ENCODE measurements at places on chromosomes 5 and 9. TPM values are rescaled to one million over a fixed set of nuclear protein-coding genes. Genes with fewer than 3 reads are reported as not detected.

The NOXA1 gene
- 2.2 TPM for total RNA-seq

The ECSCR gene
- total RNA-seq, result 13.3 TPM

The C9 gene
- total RNA-seq, result 5.6 TPM

The ATP6V0E1 gene
- total RNA-seq, result 73.7 TPM

The PCDHA1 gene
- not detected for total RNA-seq

The CYLC2 gene
- not detected for total RNA-seq

The ABCA2 gene
- total RNA-seq, result 44.7 TPM

The CREBRF gene
- total RNA-seq, result 65.5 TPM

The PCDHAC2 gene
- 0.13 TPM for total RNA-seq

The THOC3 gene
- total RNA-seq, result 31.3 TPM

The DMRTA1 gene
- 0.96 TPM for total RNA-seq

DNA sequence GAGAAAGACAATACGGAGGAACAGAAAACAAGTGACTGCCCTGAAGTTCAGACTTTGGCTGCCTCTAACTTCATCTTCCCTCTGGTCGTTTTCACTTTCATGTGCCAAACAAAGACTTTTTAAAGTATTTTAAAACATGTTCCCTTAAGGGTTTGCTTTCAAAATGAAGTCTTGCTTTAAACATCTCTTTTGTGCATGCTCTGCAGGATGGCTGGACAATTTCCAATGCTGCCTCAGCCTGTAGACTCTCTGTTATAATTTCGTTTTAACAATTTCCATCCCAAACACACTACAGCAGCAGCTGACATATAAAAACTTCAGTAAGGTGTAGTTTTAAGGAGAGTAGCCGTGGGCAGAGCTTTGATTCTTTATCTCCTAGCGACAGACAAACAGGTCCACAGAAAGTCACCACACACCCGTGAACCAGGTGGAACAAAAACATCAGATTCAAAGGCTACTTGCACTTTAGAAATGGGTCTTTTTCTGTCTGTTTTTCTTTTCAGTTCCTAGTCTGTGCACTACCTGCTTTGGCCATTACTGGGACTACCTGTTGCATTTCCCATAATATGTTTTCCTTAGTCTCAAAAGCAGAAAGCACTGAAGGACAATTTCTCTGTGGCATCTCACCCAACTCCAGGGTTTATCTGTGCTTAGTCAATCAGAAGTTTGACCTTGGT, 308.9 kb downstream of the DTWD2 start:
- H3K4me1 ChIP-seq, result no peaks in the 10 kb centered on the region
- no peak for DNase-seq
- H3K27me3 ChIP-seq, result no peaks in the 10 kb centered on the region
- no peak overlapping the region for H3K27ac ChIP-seq
- no peaks in the 10 kb centered on the region for H3K36me3 ChIP-seq

GRCh38 chr5:119745976-119746375, 116.6 kb downstream of the FAM170A start:
- H3K27me3 ChIP-seq, result no peaks in the 10 kb centered on the region
- no peaks in the 10 kb centered on the region for H3K4me1 ChIP-seq
- no peak overlapping the region for H3K27ac ChIP-seq
- no peak for DNase-seq
- no peak overlapping the region for H3K4me3 ChIP-seq

- H3K27ac ChIP-seq, result no peak overlapping the region
- peaks cover 63% of the 10 kb centered on the region for H3K27me3 ChIP-seq
- peak overlapping the region; percentile 67 for H3K4me3 ChIP-seq
- peaks cover 25% of the 10 kb centered on the region for H3K4me1 ChIP-seq
These were observed 1.8 kb downstream of the MCTP1 start for GRCh38 chr5:95283022-95283615.

DNA sequence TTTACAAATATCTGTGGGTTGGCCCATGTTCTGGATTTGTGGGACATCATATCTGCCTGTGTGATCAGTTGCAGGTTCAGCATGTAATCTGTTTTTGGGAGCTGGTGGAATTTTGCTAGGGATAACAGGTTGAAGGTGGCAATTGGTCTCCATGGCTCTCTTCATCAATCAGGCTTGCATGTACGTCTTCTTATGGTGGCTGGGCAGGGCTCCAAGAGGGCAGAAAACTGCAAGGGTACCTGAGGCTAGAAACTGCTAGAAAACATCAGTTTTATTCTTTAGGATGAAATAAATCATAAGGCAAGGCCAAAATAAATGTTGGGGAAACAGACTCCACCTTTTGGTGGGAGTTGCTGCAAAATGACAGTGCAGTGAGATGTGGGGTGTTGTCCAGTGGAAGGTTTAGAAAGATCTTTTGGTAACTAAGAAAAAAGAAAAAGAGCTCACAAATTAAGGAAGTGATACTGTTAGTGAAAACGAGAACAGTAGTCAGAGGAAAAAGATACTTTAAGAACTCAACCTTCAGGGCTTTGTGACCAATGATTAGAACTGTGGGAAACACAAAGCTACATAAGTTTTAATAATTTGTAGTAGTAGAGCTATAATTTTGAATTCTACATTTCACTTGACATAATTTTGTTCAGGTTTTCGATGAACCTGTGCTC, 300.7 kb upstream of the IZUMO3 start:
- no peaks in the 10 kb centered on the region for H3K4me1 ChIP-seq
- DNase-seq, result no peak
- no peaks in the 10 kb centered on the region for H3K27me3 ChIP-seq
- no peaks in the 10 kb centered on the region for H3K36me3 ChIP-seq

- H3K4me3 ChIP-seq, result no peak overlapping the region
- peaks cover 42% of the 10 kb centered on the region for H3K27me3 ChIP-seq
- DNase-seq, result no peak
- no peak overlapping the region for H3K27ac ChIP-seq
- no peaks in the 10 kb centered on the region for H3K36me3 ChIP-seq
These were observed 4.3 kb upstream of the DRD1 start for GRCh38 chr5:175448276-175448675.

GRCh38 chr9:93466416-93467061, 13.2 kb upstream of the FAM120AOS start:
- H3K36me3 ChIP-seq, result no peaks in the 10 kb centered on the region
- DNase-seq, result no peak
- peaks cover 74% of the 10 kb centered on the region for H3K4me1 ChIP-seq
- H3K27me3 ChIP-seq, result no peaks in the 10 kb centered on the region
- H3K27ac ChIP-seq, result no peak overlapping the region

DNA sequence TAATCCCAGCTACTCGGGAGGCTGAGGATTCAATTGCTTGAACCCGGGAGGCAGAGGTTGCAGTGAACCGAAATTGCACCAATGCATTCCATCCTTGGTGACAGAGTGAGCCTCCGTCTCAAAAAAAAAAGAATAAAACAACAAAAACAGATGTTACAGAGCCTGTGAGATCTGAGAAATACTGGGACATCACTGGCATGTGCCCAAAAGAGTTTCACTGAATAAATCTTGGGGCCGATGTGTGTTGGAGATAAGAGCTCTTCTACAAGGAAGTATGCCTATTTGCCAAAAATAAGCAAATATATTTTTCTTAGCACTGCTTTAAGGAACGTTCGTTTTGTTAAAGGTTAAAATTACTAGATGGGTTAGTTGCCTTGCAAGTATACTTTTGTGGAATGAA, 55.1 kb downstream of the KIAA1958 start:
- peaks cover 19% of the 10 kb centered on the region for H3K4me1 ChIP-seq
- H3K36me3 ChIP-seq, result no peaks in the 10 kb centered on the region
- H3K4me3 ChIP-seq, result no peak overlapping the region
- no peaks in the 10 kb centered on the region for H3K27me3 ChIP-seq
- H3K27ac ChIP-seq, result no peak overlapping the region

DNA sequence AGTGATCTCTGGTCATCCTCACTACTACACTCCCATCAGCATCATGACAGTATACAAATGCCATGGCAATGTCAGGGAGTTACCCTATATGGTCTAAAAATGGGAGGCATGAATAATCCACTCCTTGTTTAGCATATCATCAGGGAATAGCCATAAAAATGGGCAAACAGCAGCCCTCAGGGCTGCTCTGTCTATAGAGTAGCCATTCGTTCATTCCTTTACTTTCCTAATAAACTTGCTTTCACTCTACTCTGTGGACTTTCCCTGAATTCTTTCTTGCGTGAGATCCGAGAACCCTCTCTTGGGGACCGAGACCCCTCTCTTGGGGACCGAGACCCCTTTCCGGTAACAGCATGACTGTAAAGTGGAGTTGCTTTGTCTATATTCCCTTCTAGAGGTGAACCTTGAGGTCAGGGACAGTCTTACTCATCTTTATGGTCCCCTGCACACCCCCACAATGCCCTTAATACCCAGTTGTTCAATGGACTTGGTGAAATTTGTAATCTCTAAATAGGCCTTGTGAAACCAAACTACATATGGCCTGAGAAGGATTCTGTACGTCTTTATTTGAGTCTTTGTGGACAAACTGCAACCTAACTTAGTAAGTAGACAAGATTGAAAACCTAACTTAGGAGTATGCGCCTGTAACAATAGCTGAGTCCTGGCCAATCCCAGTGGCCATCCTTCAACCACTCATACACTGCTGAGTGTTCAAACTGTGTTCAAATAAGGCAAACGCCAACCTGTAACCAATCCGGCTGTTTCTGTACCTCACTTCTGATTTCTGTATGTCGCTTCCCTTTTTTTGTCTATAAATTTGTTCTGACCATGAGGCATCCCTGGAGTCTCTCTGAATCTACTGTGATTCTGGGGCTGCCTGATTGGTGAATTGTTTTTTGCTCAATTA, 32.3 kb upstream of the UBTD2 start:
- H3K36me3 ChIP-seq, result no peaks in the 10 kb centered on the region
- H3K4me1 ChIP-seq, result no peaks in the 10 kb centered on the region
- H3K27ac ChIP-seq, result no peak overlapping the region
- no peak overlapping the region for H3K4me3 ChIP-seq
- no peak for DNase-seq

- H3K27me3 ChIP-seq, result no peaks in the 10 kb centered on the region
- no peak for DNase-seq
- H3K27ac ChIP-seq, result no peak overlapping the region
- no peak overlapping the region for H3K4me3 ChIP-seq
These were observed 41.6 kb upstream of the LCP2 start for GRCh38 chr5:170338933-170339779.

- DNase-seq, result no peak
- H3K27me3 ChIP-seq, result no peaks in the 10 kb centered on the region
- H3K4me3 ChIP-seq, result no peak overlapping the region
- H3K36me3 ChIP-seq, result no peaks in the 10 kb centered on the region
These were observed 125.3 kb downstream of the DPYSL3 start for GRCh38 chr5:147384346-147385193.

GRCh38 chr5:172862165-172862801, 28.2 kb downstream of the ERGIC1 start:
- H3K27ac ChIP-seq, result peak overlapping the region; percentile 91
- no peak for DNase-seq
- H3K27me3 ChIP-seq, result no peaks in the 10 kb centered on the region
- H3K36me3 ChIP-seq, result no peaks in the 10 kb centered on the region
- H3K4me3 ChIP-seq, result no peak overlapping the region
- peaks cover 68% of the 10 kb centered on the region for H3K4me1 ChIP-seq

- H3K27ac ChIP-seq, result peak overlapping the region; percentile 85
- H3K4me1 ChIP-seq, result peaks cover 26% of the 10 kb centered on the region
- peak overlapping the region; percentile 90 for H3K4me3 ChIP-seq
- H3K27me3 ChIP-seq, result peaks cover 36% of the 10 kb centered on the region
These were observed 369 bp downstream of the OCLN start for GRCh38 chr5:69492923-69493395.

- H3K36me3 ChIP-seq, result no peaks in the 10 kb centered on the region
- no peak overlapping the region for H3K27ac ChIP-seq
- H3K4me1 ChIP-seq, result peaks cover 31% of the 10 kb centered on the region
- DNase-seq, result peak; percentile 80
- H3K4me3 ChIP-seq, result no peak overlapping the region
- H3K27me3 ChIP-seq, result no peaks in the 10 kb centered on the region
These were observed 84.1 kb downstream of the AMBP start for GRCh38 chr9:113993838-113994540.

GRCh38 chr5:67009028-67009427, 187.6 kb downstream of the CD180 start:
- no peaks in the 10 kb centered on the region for H3K27me3 ChIP-seq
- peaks cover 60% of the 10 kb centered on the region for H3K4me1 ChIP-seq
- no peak for DNase-seq
- no peak overlapping the region for H3K27ac ChIP-seq
- H3K4me3 ChIP-seq, result no peak overlapping the region

- H3K4me1 ChIP-seq, result peaks cover 3% of the 10 kb centered on the region
- H3K27me3 ChIP-seq, result peaks cover 65% of the 10 kb centered on the region
- no peaks in the 10 kb centered on the region for H3K36me3 ChIP-seq
These were observed 57.7 kb downstream of the LMX1B start for GRCh38 chr9:126671381-126671831.

- H3K4me3 ChIP-seq, result no peak overlapping the region
- DNase-seq, result peak; percentile 26
- H3K27me3 ChIP-seq, result no peaks in the 10 kb centered on the region
These were observed 172.6 kb downstream of the RGS3 start for GRCh38 chr9:113636165-113636564.

DNA sequence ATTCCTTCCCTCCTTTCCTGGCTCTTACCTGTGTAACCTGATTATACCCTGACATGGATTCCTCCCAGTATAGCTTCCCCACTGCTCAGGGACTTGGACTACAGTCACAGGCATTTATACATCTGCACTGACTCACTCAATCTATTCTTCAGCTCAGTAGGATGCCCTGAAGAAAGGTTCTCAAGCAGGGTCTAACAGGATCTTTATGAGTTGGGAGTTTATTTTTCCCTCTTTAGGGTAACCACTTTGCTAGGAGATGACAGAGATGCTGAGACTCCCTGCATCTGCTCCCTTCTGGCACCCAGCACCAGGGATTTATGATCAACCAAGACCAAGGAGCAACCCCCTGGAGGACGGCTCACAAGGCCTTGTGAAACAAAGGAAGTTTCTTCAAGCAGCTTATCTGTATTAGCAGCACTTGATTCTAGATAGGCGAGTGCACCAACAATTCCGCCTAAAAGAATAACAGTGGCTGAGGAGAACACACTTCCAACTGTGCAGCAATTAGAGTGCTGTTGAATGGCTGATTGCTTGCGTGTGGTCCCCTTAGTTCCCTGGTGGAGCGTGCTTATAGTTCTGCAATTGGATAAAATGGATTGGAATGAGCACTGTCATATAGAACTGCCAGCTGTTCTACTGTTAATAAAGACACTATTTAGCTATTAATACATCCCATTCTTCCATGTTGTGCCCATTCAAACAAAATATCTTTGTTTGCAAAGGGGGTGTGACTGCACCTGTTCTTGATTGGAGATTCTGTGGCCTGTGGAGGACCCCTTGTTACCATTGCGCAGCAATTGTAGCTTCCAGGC, 482.6 kb downstream of the ZNF608 start:
- DNase-seq, result no peak
- no peak overlapping the region for H3K4me3 ChIP-seq
- no peaks in the 10 kb centered on the region for H3K36me3 ChIP-seq
- H3K4me1 ChIP-seq, result peaks cover 20% of the 10 kb centered on the region

- no peak overlapping the region for H3K4me3 ChIP-seq
- no peak for DNase-seq
- H3K27me3 ChIP-seq, result no peaks in the 10 kb centered on the region
- peaks cover 26% of the 10 kb centered on the region for H3K36me3 ChIP-seq
- H3K4me1 ChIP-seq, result peaks cover 25% of the 10 kb centered on the region
These were observed 99.7 kb downstream of the MAP1B start for GRCh38 chr5:72206994-72207393.

Data from suprapubic skin (tissue), 4 donors.